Endothelial cell (in vitro differentiated cells): ENCODE measurements at places on chromosomes 5 and 9. TPM values are rescaled to one million over a fixed set of nuclear protein-coding genes. Genes with fewer than 3 reads are reported as not detected.

The IZUMO3 gene
- total RNA-seq = not detected

The CHSY3 gene
- 21.2 TPM for total RNA-seq

DNA sequence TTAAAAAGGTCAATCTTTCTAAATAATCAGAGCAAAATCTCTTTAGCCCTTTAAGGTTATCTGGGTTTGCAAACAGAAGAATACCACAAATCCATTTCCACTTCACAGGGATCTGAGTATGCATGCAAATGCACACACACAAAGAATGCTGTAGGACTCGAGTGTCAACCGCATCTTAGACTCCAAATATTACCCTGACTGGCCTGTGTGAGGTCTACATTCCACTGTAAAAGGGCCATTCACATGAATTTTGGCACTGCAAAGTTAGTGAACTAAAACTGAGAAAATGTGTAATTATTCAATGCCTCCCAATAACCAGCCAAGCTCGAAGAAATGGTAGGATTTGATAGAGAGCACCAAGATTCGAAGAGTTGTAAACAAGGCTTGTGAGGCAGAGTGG is 199.9 kb downstream of the AGTPBP1 start:
- H3K27ac ChIP-seq = no peak overlapping the region
- no peaks in the 10 kb centered on the region for H3K36me3 ChIP-seq
- no peak overlapping the region for H3K4me3 ChIP-seq
- H3K4me1 ChIP-seq = peaks cover 2% of the 10 kb centered on the region

GRCh38 chr9:18548456-18548855 is 74.5 kb downstream of the ADAMTSL1 start:
- no peak overlapping the region for H3K4me3 ChIP-seq
- H3K27ac ChIP-seq = no peak overlapping the region
- peaks cover 3% of the 10 kb centered on the region for H3K4me1 ChIP-seq
- no peaks in the 10 kb centered on the region for H3K27me3 ChIP-seq
- DNase-seq = no peak

- H3K4me3 ChIP-seq = no peak overlapping the region
- H3K36me3 ChIP-seq = peaks cover 12% of the 10 kb centered on the region
- H3K27ac ChIP-seq = no peak overlapping the region
- no peaks in the 10 kb centered on the region for H3K27me3 ChIP-seq
- no peak for DNase-seq
These were observed 131.2 kb downstream of the FBN2 start for GRCh38 chr5:128406803-128407202.

DNA sequence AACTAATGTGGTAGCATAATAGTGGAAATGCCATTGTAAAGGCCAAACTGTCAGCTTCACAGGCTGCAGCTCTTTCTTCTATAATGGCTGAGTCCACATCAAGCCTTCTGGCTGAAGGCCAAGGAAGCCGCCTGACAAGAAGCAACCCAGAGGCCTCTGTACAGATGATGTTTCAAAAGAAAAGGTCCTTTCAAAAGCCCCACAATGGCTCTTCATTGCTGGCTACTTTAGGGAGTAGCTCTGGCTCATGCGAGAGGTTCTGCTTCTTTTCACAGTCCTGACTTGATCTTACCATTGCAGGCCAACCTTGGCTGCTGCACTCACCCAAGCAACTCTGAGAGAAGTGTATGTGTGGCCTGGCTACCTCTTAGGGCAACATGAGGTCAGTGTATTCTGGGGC is 54.5 kb upstream of the EQTN start:
- H3K36me3 ChIP-seq = no peaks in the 10 kb centered on the region
- H3K4me3 ChIP-seq = no peak overlapping the region
- no peaks in the 10 kb centered on the region for H3K27me3 ChIP-seq
- peaks cover 4% of the 10 kb centered on the region for H3K4me1 ChIP-seq
